ENCODE measurements at places on chromosomes 1 and 21.

DNA sequence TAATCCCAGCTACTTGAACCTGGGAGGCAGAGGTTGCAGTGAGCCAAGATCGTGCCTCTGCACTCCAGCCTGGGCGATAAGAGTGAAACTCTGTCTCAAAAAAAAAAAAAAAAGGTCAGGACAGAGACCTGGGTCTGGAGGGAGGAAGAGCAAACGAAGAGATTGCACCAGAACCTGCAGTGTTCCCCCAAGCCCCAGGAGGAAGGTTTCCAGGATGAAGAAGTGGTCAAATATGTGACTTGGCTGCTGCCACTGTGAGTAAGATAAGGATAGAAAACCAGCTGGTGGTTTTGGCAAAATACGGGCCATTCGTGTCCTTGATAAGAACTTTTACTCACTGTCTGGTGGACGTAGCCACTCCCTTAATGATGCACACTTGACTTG is 42.2 kb downstream of the CLDN14 start:
- peak; percentile 91 for DNase-seq

DNA sequence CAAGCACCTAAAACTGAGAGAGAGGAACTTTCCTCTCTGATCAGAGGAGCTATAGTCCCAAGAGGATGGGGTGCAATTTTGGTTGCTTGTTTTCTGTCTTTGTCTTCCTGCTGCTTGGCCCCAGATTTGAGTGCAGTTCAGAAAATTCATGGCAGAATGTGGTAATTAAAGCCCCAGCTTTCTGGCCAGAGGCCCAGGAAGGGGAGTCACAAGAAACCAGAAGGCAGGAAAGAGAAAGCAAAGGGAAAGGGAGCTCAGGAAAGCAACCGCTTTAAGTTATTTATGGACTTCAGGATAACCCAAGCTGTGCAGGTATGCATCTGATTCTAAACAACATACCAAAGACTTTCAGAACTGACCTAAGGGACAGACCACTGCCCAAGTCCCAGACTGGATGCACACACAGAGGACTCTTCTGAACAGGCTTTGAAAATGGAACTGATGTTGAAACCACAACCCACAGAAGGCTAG is 88.8 kb downstream of the ST3GAL3 start:
- peak; percentile 64 for DNase-seq

GRCh38 chr1:200892546-200892945 is 2.2 kb upstream of the INAVA start:
- DNase-seq: no peak

DNA sequence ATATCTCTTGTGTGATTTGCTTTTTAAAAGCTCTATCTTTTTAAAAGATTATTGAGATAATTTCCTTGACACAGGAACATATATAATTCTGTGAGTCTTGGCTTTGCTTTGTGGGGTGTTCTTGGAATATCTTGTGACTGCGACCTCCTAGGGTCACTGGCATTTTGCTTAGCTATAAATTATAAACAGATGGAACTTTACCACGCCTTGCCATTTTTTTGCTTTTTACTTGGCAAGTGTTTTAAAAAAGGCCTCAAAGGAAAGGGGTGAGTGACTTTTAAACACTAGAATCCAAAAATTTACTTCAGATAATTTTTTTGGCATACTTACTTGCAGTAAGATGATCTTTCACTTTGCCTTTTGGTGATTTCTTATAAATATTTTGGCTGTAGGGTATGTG is 43.6 kb downstream of the ALG6 start:
- peak; percentile 7 for DNase-seq

- no peak for DNase-seq
Observed at GRCh38 chr1:223847781-223848345, 2.1 kb upstream of the TP53BP2 start.

- DNase-seq: peak; percentile 24
Observed at GRCh38 chr1:27660300-27660835, 11.6 kb downstream of the IFI6 start.

- DNase-seq: peak; percentile 48
Observed at GRCh38 chr1:218674280-218674773, 329.2 kb downstream of the TGFB2 start.

DNA sequence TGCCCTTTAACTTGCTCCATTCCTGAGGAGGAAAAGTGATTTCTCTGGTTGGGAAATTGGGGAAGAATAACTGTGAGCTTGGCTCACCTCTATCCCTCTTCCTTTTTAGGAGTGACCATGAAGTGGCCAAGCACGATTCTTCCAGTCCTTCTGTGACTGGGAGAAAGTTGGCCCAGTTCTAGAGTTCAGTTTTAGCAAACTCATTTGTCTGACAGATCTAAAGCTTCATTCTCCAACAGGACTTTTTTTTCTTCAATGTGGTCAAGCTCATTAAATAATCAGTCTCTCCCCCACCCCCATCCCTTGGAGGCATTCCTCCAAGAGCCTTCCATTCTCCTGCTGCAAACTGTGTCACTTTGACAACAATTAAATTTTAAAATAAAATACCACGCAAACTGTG is 6.4 kb upstream of the AGL start:
- DNase-seq: no peak

DNA sequence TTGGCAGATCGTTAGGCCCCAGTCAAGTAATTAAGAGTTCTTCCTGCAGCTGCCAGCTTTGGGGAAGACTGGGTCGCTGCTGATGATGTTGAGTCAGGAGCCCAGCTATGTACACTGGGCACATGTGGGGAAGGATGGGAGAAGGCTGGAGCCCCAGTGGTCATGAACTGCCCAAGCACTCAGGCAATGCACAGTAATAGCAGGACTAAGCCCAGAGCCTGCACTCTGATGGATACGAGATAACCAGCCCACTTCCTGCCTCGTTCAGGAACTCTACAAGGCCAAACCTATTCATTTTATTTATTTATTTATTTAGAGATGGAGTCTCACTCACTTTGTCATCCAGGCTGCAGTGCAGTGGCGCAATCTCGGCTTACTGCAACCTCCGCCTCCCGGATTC is 81.1 kb upstream of the BTG3 start:
- no peak for DNase-seq

- DNase-seq: no peak
Observed at GRCh38 chr1:157142765-157143423, 4.7 kb upstream of the ETV3 start.
